ENCODE measurements at places on chromosomes 7 and 10.
A peak's percentile ranks its signal among the peaks of the same experiment; 100 is the strongest.

GRCh38 chr7:95863623-95864022, 91.3 kb downstream of the DYNC1I1 start:
- DNase-seq, result no peak

- DNase-seq, result no peak
Measured at GRCh38 chr10:21355591-21356011, 169.9 kb downstream of the SKIDA1 start.

DNA sequence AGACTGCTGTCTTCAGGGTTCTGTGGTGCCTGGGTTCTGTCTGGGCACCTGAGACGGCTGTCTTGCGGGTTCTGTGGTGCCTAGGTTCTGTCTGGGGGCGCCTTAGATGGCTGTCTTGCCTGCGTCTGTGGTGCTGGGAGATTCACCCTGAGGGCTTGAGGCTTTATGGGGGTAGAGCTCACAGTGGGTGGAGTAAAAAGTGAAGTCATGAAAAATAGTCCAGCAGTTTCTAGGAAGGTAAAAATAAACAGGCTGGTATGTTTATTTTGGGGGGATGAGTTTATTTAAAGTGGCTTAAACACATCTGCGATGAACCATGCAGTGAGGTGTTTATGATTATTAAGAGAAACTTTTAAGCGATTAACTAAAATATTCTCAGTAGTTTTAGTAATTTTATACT, 64.2 kb downstream of the NKX6-2 start:
- no peak for DNase-seq

GRCh38 chr10:74754381-74754821, 72.0 kb upstream of the KAT6B start:
- DNase-seq, result no peak

DNA sequence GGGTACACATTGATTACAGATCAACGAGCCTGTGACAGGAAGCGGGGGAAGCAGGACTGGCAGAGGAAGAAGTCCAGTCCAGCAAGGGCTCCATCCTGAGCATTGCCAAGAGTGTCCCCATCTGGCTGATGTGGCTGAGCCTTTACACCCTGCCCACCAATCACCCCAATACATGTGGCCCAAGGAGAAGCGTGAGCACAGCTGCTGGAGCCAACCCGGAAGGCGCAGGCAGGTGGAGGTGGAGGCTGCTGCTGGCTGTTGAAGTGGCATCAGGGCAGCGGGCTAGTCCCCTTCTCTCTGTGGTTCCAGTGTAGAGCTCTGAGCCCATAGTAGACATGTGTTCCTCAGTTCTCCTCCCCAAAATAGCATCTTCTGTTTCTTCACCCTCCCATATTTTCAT, 6.8 kb upstream of the AMPH start:
- no peak for DNase-seq

- no peak for DNase-seq
Measured at GRCh38 chr10:43327171-43327570, 44.3 kb upstream of the FXYD4 start.

GRCh38 chr10:90592638-90593302, 265.1 kb downstream of the HTR7 start:
- DNase-seq, result no peak

DNA sequence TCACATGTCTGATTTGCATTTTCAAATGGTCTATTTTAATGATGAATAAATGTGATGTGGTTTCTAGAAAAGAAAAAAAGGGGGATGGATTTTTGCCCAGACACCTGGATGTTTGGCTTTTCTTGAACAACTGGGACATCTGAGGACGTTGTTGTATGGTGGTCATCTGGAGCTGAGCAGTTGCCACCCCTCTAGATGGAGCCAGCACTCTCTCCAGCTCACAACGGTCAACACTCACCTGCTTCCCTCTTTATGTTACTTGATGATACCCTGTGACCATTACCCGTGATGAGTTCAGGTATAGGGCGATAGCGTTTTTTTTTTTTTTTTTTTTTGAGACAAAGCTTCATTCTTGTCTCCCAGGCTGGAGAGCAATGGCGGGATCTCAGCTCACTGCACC, 30.1 kb upstream of the PAXIP1 start:
- no peak for DNase-seq

- DNase-seq, result no peak
Measured at GRCh38 chr10:6045314-6045848, 16.8 kb downstream of the IL2RA start.

- DNase-seq, result no peak
Measured at GRCh38 chr7:115056019-115056418, 134.1 kb downstream of the MDFIC start.

GRCh38 chr7:16993543-16993942, 111.8 kb upstream of the AGR3 start:
- no peak for DNase-seq

DNA sequence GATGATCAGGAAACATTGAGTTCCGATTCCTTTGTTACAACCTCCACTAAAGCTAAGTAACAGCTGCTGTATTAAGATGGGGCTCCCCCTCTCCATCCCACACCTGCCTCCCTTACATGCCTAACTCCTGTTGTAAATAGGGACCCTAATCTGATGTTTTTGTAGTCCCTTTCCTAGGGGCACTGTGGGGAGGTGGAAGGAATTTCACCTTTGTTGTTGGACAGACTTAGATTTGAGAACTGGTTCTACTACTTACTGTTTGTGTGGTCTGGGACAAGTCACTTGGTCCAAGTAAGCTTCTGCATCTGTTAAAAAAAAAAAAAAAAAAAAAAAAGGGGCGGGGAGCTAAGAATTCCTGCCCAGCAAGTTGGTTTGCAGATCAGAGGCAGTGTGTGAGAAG, 42.6 kb downstream of the KIAA1217 start:
- DNase-seq, result no peak

DNA sequence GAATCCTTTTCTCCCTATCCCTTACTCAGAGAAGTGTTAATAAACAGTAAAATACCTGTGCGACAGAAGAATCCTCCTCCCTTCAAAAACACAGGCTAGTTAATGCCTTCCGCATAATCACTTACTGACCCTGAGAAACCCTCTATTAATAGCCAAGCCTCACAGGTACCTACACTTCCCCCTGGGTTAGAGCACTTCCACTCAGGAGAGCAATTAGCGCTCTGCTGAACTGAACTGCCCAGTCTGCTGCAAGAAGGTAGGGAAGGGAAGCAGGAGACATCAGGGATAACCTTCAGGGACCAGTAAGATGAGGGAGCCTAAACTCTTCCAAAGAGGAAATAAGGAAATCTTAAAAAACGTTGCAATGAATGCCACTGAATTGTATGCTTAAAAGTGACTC, 39.6 kb downstream of the KIAA1549 start:
- DNase-seq, result no peak

- DNase-seq, result no peak
Measured at GRCh38 chr10:27819781-27820531, 74.3 kb upstream of the MKX start.

- no peak for DNase-seq
Measured at GRCh38 chr7:14381936-14382335, 392.5 kb upstream of the ETV1 start.

GRCh38 chr10:123139521-123140163, 3.9 kb downstream of the HMX3 start:
- no peak for DNase-seq

DNA sequence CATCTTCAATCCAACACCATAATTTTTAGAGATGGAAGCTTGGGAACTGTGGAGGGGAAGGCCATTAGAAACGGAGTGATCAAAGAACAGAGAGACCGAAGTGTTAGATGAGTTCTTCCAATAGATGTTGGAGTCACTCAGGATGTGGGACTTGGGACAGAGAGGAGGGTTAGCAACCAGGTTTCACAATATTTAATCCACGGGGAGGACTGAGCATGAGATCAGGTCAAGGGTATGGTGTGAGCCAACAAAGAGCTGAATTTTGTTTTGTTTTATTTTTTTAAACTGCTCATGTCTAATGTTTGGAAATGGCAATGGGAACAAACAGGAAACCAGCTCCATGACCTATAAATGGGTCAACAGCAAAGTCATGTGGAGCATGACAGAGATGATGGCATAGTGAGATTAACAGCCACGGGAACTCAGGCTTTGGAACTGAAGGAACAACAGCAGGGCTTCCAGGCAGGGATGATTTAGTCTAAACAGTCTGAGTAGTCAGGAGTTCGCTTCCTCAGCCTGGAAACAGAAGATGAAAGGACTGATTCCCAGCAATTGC, 38.9 kb upstream of the AMPH start:
- DNase-seq, result no peak

GRCh38 chr7:133709036-133709880, 417.9 kb upstream of the LRGUK start:
- no peak for DNase-seq

DNA sequence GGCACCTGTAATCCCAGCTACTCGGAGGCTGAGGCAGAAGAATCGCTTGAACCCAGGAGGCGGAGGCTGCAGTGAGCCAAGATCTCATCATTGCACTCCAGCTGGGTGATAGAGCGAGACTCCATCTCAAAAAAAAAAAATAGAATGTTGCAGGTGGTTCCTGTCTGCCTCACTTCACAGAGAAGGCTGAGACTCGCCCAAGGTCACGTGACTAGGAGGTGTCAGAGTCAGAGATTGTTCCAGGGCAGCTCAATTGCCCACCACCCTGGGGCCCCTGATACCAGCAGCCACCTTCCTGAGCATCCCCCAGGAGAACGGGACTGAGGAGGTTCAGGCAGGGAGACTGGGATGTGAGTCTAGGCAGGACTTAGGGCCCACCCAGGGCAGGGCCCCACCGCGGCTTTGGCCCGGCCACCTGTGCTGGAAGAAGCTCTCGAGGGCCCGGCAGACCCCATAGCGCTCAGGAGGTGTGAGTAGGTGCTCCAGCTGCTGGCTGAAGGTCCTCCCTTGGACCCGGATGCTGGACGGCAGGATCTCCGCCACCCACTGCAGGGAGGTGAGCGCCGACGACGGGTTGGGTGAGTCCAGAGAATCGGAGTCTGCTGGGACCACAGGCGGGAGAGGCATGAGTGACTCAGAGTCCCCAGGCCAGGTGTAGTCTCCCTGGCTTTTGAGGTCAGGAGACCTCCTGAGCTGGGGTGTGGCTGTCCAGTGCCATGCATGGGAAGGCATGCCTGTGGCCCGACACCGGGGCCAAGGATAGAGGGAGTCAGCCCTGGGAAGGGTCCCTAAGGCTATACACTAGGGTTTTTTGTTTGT, 30.9 kb downstream of the GRID2IP start:
- no peak for DNase-seq

- no peak for DNase-seq
Measured at GRCh38 chr10:128884033-128884425, 583.0 kb upstream of the MGMT start.

- DNase-seq, result no peak
Measured at GRCh38 chr7:73418113-73418703, 15.4 kb upstream of the FZD9 start.

GRCh38 chr7:37526623-37527022, 78.0 kb upstream of the ELMO1 start:
- no peak for DNase-seq

DNA sequence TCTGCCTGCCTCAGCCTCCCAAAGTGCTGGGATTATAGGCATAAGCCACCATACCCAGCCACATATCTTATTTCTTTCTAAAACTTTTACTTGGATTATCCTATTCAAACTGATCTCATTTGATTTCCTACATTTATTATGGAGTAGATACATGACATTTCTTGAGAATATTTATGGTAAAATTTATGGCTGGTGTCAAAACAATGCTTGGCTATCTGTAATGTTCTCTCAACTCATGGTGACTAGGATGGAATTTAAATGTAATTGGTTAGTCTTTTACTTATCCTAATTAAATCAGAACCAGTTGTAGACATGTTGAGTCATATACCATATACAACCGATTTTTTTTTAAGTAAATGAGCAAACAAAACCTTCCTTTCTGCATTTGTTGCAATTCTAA, 4.1 kb downstream of the NUP42 start:
- no peak for DNase-seq

DNA sequence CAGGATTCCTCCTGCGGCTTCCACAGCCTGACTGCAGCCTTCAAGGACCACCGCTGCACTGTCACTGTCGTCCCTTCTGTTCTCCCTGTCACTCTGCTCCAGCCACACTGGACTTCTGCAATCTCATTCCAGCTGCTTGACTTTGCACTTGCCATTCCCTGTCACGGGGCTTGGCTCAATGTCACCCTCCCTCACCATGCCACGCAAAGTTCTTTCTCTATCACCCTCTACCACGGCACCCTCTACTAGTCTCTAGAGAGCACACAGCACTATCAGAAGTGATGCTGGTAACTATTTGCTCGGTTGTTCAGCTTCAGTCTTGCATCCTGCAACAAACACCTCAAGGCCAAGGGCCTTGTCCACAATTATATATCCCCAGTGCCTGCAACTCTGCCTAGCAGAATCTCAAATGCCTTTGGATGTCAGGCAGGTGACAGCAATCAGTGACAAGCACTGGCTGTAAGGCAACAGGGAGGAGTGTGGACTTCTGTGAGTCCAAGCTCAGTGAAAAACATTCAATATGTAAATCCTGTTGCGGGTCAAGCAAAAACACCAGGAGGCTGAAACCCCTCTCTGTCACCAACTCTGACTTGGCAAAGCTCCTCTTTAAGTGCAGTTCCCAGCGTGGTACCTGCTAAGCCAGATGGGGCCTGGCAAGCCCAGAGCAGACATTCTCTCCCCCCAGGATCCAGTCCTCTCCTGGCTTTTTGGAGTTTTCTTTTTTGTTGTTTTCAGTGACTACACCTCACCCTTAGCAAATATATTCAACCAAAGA, 259.9 kb downstream of the FGFR2 start:
- no peak for DNase-seq

DNA sequence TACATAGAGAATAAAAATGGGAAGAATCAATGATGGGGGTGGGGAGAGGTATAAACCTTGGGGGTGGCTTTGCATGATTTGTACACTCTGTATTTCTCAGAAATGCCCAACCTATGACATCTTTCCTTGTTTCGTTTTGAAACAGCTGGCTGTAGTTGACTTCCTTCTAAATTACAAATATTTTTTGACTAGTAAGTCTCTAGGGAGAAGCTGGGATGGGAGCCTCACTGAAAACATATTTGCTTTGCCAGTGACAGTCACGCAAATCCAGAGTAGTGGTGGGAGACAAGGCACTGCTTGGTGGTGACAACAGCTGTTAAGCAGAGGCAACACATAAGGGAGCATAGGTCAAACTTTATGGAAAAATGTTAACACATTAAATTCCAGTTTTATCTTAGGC, 440.5 kb downstream of the SEMA3D start:
- DNase-seq, result no peak

GRCh38 chr10:83945982-83946718, 193.2 kb upstream of the GHITM start:
- DNase-seq, result no peak

- peak; percentile 69 for DNase-seq
Measured at GRCh38 chr7:102272075-102272916, 14.4 kb upstream of the SH2B2 start.

- DNase-seq, result no peak
Measured at GRCh38 chr7:69706070-69706469, 107.8 kb downstream of the AUTS2 start.

GRCh38 chr7:87170828-87171227, 18.6 kb downstream of the DMTF1 start:
- no peak for DNase-seq

Measured in stimulated activated CD8-positive, alpha-beta memory T cell treated with anti-CD3 and anti-CD28 coated beads, Interleukin-15, amount 100 ng/mL, for 24 hours (primary cell).